ENCODE measurements at places on chromosomes 4 and X.

GRCh38 chr4:39631700-39632079 is 7.0 kb downstream of the SMIM14 start:
- no peak for DNase-seq

DNA sequence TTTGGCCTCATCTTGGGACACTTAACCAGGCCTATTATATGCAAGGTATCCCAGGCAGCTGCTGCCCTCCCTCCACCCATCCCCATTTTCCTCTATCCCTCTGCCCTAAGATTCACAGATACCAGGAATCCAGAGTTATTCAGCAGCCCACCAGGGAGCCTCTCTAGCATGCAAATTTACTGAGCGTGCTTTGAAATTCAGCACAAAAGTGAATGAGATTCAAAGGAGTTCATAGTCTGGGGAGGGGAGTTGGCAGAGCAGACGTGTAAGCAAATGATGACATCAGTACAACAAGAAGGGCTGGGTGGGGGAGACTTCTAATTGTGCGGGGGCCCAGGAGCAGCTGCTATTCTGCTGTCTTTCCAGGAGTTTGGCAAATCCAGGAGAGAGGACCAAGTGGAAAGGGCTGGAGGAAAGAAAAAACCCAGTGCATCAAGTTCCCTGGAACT is 1.7 kb upstream of the MTM1 start:
- no peak for DNase-seq

- DNase-seq: peak; percentile 39
Measured at GRCh38 chrX:10597871-10598270, 22.5 kb downstream of the MID1 start.

- DNase-seq: peak; percentile 1
Measured at GRCh38 chr4:138348055-138348454, 105.9 kb upstream of the SLC7A11 start.

GRCh38 chrX:816411-816810 is 185.8 kb downstream of the SHOX start:
- no peak for DNase-seq

- DNase-seq: no peak
Measured at GRCh38 chr4:66991521-66991920, 553.8 kb downstream of the CENPC start.

GRCh38 chr4:67332627-67333026 is 212.7 kb downstream of the CENPC start:
- DNase-seq: no peak

Data from fibroblast of skin of right quadriceps (primary cell).